ENCODE measurements at places on chromosomes 6 and 20.
A peak's percentile ranks its signal among the peaks of the same experiment; 100 is the strongest.

- DNase-seq = no peak
Observed at GRCh38 chr6:15781333-15781732, 118.5 kb upstream of the DTNBP1 start.

GRCh38 chr6:17096096-17096495, 5.8 kb upstream of the STMND1 start:
- no peak for DNase-seq

DNA sequence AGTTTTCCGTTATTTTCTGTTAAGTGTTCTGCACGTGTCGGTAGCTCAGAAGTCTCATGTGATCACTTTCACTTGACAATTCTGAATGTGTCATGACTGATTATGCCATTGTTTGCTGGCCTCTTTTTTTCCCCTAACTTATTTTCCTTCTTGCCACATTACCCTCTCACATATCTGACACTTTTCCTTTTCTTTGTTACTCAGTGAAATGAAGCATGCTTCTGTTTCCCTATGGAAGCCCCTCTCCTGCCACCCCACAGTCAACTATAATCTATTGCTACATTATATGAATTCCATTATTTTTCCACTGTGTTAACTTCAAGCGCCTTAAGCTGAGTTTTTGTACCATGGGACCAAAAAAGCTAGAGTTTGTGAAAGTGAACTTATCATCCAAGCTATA, 531.6 kb upstream of the HS3ST5 start:
- no peak for DNase-seq

GRCh38 chr6:139706912-139707311, 332.5 kb upstream of the CITED2 start:
- no peak for DNase-seq

GRCh38 chr20:8616792-8617191, 452.1 kb upstream of the PLCB4 start:
- DNase-seq = no peak

DNA sequence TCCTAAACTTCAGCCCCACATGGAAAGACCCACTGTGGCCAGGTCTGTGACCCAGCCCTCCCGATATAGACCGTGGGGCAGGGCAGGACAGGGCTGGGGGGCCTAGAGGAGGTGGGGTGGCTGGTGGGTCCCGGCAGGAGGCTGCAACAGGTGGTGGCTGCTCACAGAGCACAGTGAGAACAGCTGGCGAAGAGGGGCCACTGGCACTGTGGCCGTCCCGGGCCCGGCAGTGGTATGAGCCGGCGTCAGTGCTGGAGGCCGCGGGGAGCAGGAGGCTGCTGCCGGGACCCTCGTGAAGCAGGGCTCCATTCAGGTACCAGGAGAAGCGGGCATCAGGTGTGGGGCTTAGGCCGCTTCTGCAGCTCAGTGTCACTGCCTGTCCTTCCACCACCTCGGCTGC, 13.4 kb downstream of the SIGLEC1 start:
- DNase-seq = no peak

GRCh38 chr6:7765575-7766325, 39.9 kb downstream of the BMP6 start:
- DNase-seq = no peak

GRCh38 chr6:6987749-6988148, 120.0 kb upstream of the RREB1 start:
- DNase-seq = no peak

DNA sequence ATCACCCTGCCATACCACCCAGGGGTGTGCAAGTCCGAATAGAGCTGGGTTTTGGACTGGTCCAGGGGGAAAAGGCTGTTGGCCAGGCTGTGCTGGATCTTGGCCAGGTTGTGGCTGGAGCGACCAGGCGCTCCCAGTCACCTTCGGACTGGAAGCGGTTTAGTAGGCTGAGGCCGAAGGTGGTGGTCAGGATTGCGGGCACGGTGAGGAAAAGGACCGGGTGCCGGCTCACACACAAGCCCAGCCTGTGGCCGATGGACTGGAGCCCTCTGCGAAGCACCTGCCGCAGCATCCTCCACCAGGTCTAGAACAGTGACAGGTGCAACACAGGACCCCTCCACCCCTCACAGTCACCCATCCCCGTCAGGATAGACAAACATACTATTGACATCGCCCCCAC, 590.6 kb upstream of the PTCHD4 start:
- no peak for DNase-seq

DNA sequence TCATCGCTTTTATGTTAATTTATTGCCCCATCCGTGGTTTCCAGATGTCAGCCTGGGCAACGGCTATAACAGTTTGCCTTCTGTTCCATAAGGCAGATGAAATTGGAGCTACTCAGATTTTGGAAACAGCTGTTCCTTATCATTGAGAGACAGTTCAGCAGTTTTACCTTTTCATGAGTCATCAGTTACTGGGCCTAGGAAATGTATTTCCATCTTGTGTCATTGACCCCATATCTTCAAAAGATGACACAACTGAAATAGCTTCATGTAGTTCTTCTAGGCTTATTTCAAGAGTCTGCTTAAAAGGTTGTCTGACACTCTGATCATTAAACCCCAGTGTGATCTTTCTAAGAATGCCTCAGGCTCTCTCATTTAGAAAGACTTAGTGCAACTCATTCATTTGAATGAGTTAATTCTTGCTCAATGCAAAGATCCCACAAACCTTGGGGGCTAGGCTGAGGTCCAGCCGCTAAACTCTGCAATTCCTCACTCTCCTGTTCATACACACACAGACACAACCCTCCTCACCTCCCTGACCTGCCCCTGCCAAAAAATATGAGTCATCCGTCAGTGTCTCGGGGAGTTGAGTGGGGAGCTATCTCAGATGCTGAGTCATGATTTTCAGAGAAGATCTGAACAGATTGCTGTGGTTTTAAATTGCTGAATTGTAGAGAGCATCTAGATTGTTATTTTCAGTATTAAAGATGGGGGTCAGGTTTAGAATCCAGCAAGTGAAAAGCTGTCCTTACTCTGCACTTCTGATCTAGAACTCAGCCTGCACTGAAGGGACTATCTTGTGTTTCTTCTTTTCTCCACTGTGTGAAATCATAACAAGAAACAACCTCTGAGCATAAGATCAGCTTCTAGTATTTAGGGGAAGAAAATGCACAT, 61.8 kb downstream of the RPP40 start:
- peak; percentile 96 for DNase-seq

- DNase-seq = no peak
Observed at GRCh38 chr6:142695016-142695415, 250.0 kb downstream of the HIVEP2 start.

DNA sequence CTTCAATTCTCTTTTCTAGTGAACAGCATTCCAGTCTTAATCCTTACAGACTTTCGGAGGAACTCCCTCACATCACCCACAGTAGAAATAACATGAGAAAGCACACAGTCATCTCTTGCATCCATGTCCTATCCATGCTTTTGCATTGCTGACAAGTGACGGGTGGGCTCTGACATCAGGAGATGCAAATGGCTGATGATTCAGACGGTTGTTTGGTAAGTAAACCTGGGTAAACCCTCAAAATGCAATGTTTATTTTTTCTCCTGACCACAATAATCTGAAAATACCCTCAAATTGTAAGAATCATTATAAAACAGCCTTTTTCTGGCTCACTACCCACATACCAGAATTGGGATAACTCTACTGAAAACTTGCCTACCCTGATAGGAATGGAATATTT, 792.0 kb downstream of the MAFB start:
- DNase-seq = peak; percentile 68

DNA sequence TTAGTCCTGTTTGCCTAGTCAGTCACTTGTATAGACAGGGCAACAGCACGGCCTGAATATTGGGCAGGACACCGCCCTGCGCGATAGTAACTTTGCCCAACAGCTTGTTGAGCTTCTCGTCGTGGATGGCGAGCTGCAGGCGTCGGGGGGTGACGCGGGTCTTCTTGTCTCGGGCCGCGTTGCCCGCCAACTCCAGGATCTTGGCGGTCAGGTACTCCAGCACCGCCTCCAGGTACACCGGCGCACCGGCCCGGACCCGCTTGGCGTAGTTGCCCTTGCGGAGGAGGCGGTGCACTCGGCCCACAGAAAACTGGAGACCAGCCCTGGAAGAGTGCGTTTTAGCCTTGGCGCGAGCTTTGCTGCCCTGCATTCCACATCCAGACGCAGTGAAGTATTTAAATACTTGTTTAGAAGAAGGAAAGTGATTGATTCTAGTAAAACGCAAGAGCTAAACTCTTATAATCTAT, 92.8 kb upstream of the BTN3A2 start:
- no peak for DNase-seq

GRCh38 chr20:23641936-23642751, 4.4 kb upstream of the CST3 start:
- DNase-seq = peak; percentile 68

- DNase-seq = no peak
Observed at GRCh38 chr6:31142361-31142761, 3.5 kb upstream of the PSORS1C2 start.

- no peak for DNase-seq
Observed at GRCh38 chr6:71531841-71532240, 243.2 kb downstream of the OGFRL1 start.

- peak; percentile 13 for DNase-seq
Observed at GRCh38 chr6:143026696-143027449, 33.8 kb upstream of the AIG1 start.

- no peak for DNase-seq
Observed at GRCh38 chr6:72022830-72023229, 136.5 kb downstream of the RIMS1 start.

GRCh38 chr20:62656197-62656918, 14.1 kb downstream of the SLCO4A1 start:
- no peak for DNase-seq

GRCh38 chr6:106913111-106913510, 61.4 kb downstream of the CD24 start:
- peak; percentile 89 for DNase-seq

- DNase-seq = peak; percentile 21
Observed at GRCh38 chr6:89311853-89312531, 3.1 kb downstream of the GABRR2 start.

DNA sequence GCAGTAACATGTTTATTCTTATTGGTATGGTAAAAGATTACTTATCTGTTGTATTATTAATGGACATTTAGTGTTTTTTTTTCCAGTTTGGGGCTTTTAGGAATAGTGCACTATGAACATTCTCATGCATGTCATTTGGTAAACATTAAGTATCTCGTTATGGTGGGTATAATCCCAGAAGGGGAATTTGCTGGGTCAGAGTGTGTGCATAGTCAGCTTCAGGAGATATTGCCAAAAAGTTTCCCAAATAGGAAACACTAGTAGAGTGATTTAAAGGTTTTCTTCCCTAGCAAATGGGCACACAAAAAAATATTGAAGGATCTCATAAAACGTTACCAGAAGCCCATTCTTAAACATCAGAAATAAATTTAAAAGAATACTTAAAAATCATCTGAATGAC, 25.2 kb upstream of the NHSL1 start:
- no peak for DNase-seq

DNA sequence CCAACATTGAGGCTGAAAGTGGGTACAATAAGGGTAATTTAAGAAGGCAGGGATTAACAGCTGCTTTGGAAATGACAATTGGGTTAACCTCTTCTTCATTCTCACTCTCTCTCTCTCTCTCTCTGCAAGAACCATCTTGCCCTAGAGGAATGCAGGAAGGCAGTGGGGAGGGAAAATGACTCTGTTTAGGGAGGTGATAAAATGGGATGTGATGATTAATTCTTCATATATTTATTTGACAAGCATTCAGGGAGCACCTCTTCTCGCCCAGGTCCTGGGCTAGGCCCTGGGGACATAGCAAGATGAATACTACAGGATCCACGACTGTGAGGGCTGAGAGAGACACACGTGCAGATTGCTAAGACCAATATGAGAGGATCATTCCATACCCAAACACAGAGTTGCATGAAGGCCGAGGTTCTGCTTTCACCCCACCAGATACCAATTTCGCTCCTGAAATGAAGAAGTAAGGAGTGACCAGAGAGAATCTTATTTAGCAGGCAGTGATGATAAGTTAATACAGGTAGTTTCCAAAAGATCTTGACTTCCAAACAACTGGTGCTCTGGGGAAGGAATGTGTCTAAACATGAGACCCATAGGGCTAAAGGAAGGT, 13.3 kb upstream of the PTPN1 start:
- DNase-seq = peak; percentile 99

GRCh38 chr6:32189742-32190053, 304 bp downstream of the PBX2 start:
- no peak for DNase-seq
